ENCODE measurements at places on chromosomes 1 and 21. TPM values are rescaled to one million over a fixed set of nuclear protein-coding genes. Genes with fewer than 3 reads are reported as not detected.

DNM3 gene
- total RNA-seq = 0.70 TPM

BATF3 gene
- total RNA-seq = 31.6 TPM

PTGFR gene
- total RNA-seq = not detected

GCSAML gene
- total RNA-seq = not detected

LCE1B gene
- not detected for total RNA-seq

DIO1 gene
- not detected for total RNA-seq

TTC24 gene
- total RNA-seq = not detected

NPPA gene
- not detected for total RNA-seq

GPX7 gene
- total RNA-seq = not detected

MUTYH gene
- total RNA-seq = 11.1 TPM
